Activated CD4-positive, alpha-beta T cell treated with anti-CD3 and anti-CD28 coated beads, Interleukin-2, amount 10 ng/mL, durations not matched to agents 24 days and 14 days (primary cell): ENCODE measurements at places on chromosomes 16 and 17. TPM values are rescaled to one million over a fixed set of nuclear protein-coding genes. Genes with fewer than 3 reads are reported as not detected.

DNA sequence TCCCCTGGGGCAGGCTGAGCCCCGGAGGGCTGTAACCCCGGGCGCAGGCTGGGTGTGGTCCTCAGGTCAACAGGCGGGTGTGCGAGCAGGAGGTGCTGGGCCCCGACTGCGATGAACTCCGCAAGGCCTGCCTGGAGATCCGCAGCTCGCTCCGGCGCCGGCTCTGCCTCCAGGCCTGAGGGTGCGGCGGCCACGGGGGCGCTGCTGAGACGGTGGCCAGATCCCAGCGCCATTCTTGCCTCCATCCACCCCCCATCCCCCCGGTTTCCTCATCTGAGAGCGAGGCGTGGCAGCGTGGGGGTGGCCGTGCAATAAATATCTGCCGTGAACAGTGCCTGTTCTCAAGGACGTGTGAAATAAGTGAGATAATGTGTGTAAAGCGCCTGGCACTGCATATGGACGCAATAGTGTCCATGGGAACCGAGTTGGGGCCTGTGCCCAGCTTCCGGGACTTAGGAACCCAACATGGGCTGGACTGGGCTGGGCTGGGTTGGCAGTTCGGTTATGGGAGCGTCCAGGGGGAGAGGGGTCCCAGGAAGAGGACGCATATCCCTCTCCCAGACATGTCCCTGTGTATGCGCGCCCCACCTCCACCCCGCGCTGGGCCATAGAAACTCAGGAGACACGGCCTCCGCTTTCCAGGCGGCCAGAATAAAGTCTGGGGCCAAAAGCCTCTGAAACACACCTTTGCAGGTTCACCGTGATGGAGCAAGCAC, 15.0 kb downstream of the ZNF213 start:
- peak; percentile 85 for DNase-seq

- no peak for DNase-seq
Observed at GRCh38 chr16:47065766-47066688, 77.7 kb downstream of the NETO2 start.

Gene TBX4
- not detected in 2 replicates for total RNA-seq

- no peak for DNase-seq
Observed at GRCh38 chr16:1913327-1914083, 4.7 kb downstream of the HS3ST6 start.

DNA sequence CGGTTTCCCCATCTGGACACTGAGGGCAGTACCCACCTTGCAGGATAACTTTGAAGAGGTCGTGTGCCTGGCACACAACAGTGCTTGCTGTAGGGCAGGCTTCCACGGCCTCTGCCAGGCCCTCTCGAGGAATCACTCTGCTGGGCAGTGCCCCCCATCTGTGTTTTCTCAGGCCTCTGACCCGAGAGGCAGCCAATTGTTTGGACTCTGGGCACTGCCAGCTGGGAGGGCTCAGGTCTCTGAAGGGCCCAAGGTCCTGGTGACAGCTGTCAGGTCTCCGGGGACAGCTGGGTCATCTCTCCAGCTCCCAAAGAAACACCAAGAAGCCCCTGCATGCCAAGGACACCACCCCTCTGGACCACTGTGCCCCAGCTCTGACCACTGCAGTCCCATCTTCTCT, 1.0 kb upstream of the RAB26 start:
- no peak for DNase-seq

GRCh38 chr17:38420518-38420917, 7.7 kb upstream of the ARHGAP23 start:
- DNase-seq = no peak

DNA sequence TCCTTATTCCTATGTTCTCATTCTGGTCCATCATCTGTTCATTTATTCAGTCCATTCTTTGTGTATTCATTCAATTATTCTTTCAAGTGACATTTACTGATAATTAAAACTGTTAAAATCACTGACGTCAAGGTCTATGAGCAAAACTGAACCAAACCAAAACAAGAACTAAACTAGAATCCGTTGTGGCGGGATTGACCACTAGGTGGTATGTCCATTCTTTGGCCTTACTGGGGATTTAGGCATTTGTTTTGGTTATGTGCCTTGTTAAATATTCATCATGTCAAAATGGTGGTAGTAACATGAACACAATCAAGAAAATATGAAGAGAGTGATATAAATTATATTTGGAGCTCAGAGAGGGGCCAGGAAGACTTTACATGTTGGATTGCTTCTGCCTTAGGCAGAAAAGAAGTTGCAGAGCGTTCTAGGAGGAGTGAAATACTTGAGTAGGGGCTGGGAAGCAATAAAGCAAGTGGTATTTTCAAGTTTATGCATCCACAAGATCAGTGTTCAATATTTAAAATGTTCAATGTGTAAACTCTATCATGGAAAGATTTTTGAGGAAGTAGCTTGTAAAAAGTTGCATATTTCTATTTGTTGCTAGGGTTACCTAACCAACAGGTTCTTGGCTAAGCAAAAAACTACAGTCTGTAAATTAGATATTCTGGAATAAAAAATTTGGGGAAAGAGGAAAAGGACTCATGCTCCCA, 129.0 kb downstream of the CDH13 start:
- no peak for DNase-seq

DNA sequence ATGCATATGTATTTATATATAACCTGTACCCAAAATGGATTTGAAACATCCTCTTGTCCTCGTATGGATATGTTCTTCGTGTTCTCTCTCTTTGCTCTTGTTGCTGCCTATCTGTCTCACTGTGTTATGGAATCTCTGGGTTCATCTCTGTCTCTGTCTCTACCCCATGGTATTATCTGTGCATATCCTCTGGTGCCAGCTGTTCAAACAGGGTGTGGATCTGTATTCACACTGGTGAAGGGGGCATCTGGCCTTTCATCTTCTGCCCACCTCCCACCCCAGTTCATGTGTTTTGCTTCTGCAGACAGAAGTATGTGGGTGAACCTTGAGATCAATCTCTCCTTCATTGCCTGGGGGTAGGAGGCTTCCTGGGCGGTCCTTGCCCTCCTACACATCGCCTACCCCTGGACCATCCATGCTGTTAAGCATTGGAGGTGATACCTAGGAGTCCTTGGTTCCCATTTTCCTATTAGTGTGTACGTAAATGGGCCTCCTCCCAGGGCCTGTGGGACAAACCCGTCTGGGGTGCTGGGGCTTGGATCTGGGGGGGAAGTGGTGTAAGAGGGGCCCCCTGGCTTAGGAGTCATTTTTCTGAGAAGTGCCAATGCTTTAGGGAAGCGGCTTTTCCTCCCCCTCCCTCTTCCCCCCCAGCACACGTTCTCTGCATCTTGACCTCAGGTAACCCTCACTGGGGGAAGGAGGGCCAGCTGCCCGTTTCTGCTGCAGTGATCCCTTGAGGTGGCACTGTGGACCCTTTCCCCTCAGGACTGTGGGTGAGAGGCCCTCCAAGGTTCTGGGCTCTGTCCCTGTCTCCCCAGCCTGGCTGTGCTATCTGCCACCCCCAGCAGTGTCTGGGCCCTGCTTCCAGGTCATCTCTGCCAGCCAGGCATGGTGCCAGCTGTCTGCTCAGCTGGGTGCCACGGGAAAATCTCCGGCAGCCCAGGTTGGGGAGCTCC, 21.1 kb downstream of the RARA start:
- DNase-seq = peak; percentile 70

Gene HSD17B2
- not detected in 2 replicates for total RNA-seq

Gene GJC1
- total RNA-seq = 6.1 and 7.5 TPM in 2 replicates

Gene GOSR1
- 54.8 and 55.6 TPM in 2 replicates for total RNA-seq

DNA sequence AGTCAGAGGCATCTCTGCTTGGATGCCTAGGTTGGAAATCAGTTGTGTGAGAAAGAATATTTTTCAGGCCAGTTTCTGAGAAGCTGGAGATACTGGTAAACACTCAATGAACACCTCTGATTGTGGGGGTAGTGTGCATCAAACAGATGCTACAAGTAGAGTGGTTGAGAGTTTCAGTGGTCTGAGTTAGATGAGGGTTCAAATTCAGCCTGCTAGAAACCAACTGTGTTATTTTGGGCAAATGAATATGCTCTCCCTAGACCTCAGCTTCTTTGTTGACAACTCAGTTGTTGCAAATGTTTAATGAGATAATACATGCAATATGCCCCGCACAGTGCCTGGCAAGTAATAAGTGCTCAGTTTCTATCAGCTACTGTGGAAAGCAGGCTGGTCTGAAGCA, 25.2 kb upstream of the MAF start:
- no peak for DNase-seq

GRCh38 chr17:50902372-50903353, 36.5 kb upstream of the TOB1 start:
- DNase-seq = no peak

- peak; percentile 88 for DNase-seq
Observed at GRCh38 chr17:48814504-48814903, 2.5 kb downstream of the TTLL6 start.

DNA sequence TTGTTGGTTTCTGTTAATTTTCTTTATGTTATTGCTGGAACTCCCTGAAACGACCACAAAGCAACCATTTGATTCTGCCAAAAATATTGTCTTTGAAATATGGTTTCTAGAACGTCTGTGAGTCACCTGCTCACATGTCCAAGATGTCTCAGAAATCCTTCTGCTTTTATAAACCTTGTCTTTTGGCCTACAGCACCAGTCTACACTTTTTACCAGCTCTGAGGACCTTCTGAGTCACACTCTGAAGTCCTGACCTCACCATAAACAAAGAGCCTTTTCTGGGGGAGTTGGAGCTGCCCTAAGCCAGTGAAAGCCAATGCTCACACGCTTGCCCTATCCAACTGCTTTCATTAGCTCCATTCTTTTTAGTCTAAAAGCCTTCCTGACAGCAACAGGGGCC, 55.5 kb downstream of the GRIN2A start:
- DNase-seq = no peak

- no peak for DNase-seq
Observed at GRCh38 chr17:28477928-28478327, 4.5 kb downstream of the SLC13A2 start.

DNA sequence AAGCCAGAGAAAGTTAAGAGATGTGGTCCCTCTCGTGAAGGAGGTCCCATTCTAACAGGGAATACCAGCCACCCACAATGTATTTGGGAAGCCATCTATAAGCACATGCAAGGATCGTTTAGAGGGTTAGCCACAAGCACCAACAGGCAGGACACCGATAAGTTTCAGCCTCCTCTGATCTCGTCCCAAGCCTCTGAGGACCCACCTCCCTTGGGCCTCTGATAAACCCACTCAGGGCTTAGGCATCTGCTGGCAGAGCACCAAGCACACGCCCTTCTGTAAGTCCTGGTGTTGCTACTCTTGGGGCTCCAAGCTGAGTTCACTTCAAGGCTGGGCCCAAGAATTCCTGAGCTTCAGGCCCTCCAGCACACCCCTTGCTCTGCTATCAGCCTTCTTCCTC, 5.4 kb upstream of the PNPO start:
- DNase-seq = no peak

Gene SDK2
- 0.42 and 0.52 TPM in 2 replicates for total RNA-seq

GRCh38 chr17:44864831-44865230, 17.1 kb downstream of the HIGD1B start:
- DNase-seq = no peak

DNA sequence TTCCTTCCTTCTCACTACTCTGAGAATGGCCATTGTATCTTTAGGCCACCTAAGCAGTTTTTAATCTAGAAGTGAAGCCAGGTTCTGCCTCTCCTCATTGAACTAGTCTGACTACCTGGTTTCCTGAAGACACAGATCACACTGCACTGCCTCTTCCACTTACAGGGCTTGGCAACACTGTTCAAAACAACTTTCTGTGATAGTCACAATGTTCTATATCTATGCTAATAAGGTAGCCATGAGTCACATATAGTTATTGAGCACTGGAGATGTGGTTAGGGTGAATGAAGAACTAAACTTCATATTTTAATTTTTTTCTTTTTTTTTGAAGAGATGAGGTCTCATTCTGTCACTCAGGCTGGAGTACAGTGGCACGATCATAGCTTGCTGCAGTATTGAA, 26.9 kb downstream of the RND2 start:
- DNase-seq = no peak

- DNase-seq = no peak
Observed at GRCh38 chr16:61544165-61544564, 492.1 kb downstream of the CDH8 start.

Gene RAD51C
- total RNA-seq = 73.7 and 78.8 TPM in 2 replicates

DNA sequence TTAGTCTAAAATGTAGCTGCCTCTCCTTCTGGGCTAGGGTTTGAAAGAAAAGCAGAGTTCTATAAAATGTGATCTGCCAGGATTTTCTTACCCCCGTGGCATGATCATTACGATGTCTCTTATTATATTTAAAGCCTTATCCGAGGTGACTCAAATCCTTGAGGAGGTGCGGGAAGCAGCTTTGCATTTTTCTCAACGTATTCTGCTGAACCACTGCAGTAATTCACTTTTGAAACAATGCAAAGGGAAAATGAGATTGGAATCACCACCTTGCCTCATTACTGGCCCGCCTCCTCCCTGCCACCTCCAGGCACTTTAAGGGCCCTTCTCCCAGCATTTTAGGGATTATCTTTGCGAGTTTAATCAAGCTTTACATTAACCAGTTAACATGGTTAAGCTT, 9.7 kb upstream of the NOG start:
- no peak for DNase-seq

- no peak for DNase-seq
Observed at GRCh38 chr17:67280279-67280678, 35.3 kb upstream of the HELZ start.

GRCh38 chr17:43702637-43703036, 40.9 kb upstream of the MEOX1 start:
- peak; percentile 68 for DNase-seq

Gene TERB1
- 0.37 TPM in 1 of 2 replicates, not detected in the other for total RNA-seq

- no peak for DNase-seq
Observed at GRCh38 chr17:29070781-29071180, 27.8 kb downstream of the PIPOX start.

- DNase-seq = no peak
Observed at GRCh38 chr17:1992541-1992940, 32.6 kb downstream of the RTN4RL1 start.

- DNase-seq = no peak
Observed at GRCh38 chr17:63988127-63988478, 10.0 kb upstream of the PRR29 start.

- no peak for DNase-seq
Observed at GRCh38 chr16:68770671-68771070, 33.6 kb downstream of the CDH1 start.

Gene TRAPPC1
- 150 and 159 TPM in 2 replicates for total RNA-seq

DNA sequence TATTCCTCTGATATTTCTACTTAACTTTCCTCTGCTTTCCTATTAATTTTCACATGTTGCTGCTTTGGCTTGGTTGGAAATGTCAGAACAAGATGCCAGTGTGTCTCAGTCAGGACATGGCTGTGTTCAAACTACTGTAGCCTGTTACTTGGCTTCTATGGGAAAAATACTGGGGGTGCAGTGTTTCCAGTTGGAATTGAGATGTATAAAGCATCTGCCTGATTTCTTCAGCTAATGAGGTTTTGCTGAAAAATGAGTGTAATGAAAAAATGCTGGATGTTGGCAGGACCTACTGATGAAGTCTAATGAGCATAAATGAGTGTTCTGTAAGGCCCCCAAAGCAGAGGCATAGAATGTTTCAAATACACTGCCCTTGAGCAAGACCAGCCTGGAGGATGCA, 166.6 kb downstream of the PHKB start:
- DNase-seq = no peak

DNA sequence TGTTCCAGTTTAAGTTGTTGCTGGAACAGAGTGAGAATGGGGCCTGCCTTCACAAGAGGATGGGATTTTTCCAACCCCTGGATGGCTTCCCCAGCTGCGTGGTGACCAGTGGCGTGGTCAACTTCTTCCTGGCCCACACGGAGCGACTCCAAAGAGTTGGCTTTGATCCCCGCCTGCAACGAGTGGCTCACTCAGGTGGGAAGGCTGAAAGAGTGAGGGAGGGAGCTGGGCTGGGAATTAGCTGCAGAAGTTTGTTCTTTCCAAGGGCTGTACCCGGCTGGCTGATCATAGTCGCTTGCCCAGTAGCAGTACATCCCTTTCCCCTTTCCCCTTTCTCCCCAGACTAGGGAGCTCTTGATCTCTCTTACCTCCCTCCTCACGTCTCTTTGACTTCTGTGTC, 36.1 kb downstream of the B4GALNT2 start:
- DNase-seq = no peak

Gene SLC52A1
- 0.14 TPM in 2 replicates for total RNA-seq

Gene CLEC19A
- not detected in 2 replicates for total RNA-seq
